ENCODE measurements at places on chromosomes 4 and X.

- no peak for DNase-seq
Measured at GRCh38 chr4:107800706-107801105, 24.0 kb upstream of the SGMS2 start.

- no peak for DNase-seq
Measured at GRCh38 chr4:122666527-122667245, 45.8 kb upstream of the IL21 start.

GRCh38 chr4:1579001-1579900, 104.9 kb downstream of the FAM53A start:
- DNase-seq = peak; percentile 85

DNA sequence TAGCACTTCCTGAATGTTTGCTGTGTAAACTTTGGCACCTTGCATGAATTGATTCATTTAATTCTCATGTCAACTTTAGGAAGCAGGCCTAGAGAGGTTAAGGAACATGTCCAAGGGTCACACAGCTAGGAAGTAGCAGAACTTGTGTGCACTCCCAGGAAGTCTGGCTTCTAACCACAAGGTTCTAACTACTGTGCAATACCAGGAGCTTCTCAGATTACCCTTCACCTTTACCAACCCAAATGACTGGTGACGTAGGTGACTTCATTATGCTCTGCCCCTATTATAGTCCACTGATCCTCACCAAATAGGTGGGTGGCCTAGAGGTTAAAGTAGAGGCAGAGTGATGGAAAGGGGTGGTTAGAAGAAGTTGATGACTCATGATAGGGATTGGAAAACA, 14.4 kb downstream of the AR start:
- no peak for DNase-seq

- no peak for DNase-seq
Measured at GRCh38 chrX:41382714-41383645, 49.0 kb downstream of the DDX3X start.

- no peak for DNase-seq
Measured at GRCh38 chr4:116796022-116796421, 289.4 kb downstream of the TRAM1L1 start.

- DNase-seq = no peak
Measured at GRCh38 chr4:41294445-41295062, 37.8 kb downstream of the UCHL1 start.

GRCh38 chr4:40628888-40629287, 776 bp downstream of the RBM47 start:
- DNase-seq = no peak

- no peak for DNase-seq
Measured at GRCh38 chrX:24081661-24082154, 27.0 kb downstream of the EIF2S3 start.

- no peak for DNase-seq
Measured at GRCh38 chr4:156829201-156829873, 142.3 kb downstream of the PDGFC start.

DNA sequence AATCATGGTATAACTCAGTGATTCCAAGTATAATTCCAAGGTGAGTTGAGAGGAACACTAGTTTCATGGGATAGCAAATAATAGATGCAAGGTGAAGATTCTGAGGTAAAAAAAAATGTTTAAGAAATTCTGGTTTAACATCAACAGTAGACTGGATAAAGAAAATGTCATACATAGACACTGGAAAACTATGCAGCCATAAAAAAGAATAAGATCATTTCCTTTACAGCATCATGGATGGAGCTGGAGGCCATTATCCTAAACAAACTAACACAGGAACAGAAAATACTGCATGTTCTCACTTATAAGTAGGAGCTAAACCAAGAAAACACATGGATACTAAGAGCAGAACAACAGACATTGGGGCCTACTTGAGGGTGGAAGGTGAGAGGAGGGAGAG, 54.6 kb upstream of the LEF1 start:
- no peak for DNase-seq

- no peak for DNase-seq
Measured at GRCh38 chr4:159229164-159229563, 126.3 kb downstream of the RAPGEF2 start.

DNA sequence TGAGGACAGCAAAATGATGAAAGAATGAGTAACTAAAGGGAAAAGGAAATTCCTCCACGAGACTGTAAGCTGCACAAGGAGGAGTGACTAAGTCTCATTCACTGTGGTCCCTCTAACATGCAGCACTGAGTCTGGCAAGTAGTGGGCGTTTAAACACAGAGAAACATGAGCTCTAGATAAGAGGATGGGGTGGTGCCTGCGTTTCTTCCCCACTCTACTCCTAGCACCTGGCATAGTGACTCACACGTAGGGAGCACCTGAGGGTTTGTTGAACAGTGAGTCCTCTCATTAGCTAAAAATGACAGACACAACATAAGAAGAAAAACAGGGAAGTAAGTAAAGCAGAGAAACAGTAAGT, 105.8 kb upstream of the CBR4 start:
- no peak for DNase-seq

- DNase-seq = no peak
Measured at GRCh38 chrX:103794119-103794518, 17.5 kb downstream of the PLP1 start.

DNA sequence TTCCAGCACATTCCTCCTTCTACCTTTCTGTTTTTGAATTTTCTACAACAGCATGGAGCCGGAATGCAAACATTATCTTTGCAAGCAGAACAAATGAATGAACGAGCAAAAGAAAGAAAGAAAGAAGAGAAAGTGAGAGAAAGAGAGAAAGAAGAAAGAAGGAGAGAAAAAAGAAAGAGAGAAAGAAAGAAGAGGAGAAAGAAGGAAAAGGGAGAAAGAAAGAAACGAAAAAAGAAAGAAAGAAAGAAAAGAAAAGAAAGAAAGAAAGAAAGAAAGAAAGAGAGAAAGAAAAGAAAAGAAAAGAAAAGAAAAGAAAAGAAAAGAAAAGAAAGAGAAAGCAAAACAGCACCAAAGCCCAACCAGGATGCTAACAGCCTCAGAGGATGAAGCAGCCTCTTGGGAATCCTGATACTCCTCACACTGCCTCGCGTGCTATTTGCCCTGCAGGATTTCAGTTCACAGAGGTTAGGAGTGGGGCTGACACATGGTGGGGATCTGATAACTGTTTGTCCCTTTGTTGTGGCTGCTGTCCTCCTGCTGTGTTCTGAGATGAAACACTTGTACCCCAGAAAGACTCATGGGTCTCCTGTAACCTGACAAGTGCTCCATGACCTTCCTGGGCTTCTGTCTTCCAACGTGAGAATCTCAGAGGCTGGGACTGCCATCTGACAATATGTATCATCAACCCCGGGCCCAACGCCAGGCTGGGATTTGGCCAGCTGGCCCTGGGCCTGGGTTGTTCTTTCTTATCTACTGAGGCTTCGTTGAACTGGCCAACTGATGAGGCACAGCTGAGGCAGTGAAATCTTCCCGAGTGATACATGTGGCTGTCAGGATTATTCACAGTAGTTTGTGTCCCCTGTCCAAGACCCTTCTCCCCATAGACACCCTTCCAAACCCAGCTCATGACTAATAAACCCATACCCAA, 61.0 kb downstream of the SEPSECS start:
- DNase-seq = no peak

DNA sequence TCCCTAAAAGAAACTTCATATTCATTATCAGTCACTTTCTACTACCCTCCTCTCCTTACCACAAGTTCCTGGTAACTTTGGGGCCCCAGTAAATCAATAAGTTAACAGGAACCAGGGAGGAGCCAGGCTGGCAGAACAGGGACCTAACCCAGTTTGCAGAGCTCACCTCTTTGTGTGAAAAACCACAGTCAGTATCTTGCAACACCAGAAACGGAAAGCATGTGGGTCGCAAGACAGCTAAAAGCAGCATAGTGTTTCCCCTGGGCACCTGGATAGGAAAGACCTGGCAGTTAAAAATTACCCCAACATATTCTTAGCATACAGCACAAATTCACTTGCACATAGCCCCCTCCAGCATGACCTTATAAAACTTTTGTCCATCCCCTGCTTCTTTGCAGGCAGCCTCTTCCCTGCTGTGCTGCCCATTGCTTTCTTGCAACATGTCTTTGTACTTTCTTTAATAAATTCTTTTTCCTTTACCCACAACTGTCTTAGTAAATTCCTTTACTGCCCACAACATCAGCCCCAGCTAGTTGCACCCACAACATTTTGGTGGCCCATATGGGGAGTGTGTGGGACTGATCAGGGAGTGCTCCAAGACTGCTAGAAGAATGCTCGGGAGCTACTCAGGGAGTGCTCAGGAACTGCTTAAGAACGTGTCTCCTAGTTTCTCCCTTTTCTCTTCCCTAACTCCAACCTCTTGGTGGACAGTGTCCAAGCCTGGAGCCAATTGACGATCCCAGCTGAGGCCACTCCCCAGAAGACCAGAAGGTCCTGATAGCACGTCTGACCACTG, 83.4 kb downstream of the MSN start:
- peak; percentile 16 for DNase-seq

- DNase-seq = no peak
Measured at GRCh38 chr4:141079393-141079930, 53.8 kb downstream of the RNF150 start.

DNA sequence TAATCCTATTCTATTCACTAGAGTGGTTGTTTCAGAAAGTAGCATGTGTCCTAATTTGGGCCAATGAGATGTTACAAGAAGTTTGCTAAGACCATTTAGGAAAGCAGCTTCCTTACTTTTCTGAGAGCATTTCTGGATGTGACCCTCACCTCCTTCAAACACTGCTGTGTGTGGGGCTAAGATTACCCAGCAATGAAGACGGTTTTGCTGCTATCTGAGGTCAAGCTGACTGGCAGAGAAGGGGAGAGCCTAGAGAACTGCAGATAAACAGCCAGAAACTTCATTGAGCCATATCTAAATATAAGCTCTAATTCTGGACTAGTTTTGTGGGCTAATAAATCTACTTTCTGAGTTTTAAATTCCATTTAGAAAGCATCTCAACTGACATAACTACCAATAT, 36.4 kb downstream of the ZAR1 start:
- DNase-seq = no peak

DNA sequence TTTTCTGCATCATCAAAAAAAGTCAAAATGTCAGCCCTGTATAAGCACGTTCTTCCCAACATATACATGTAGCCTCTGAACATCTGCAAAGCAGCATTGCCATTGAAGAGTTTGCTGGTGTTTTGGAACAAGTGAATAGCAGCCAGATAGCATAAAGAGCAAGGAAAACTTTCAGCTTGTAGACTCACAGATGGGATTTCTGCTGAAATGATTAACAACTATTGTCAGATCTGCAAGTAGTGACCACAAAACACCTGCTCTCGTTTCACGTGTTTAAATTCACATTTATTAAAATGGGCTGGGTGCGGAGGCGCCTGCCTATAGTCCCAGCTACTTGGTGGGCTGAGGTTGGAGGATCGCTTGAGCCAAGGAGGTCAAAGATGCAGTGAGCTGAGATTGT, 123.7 kb downstream of the SPRY1 start:
- DNase-seq = no peak

GRCh38 chrX:39602195-39602594, 495.6 kb downstream of the BCOR start:
- DNase-seq = no peak

DNA sequence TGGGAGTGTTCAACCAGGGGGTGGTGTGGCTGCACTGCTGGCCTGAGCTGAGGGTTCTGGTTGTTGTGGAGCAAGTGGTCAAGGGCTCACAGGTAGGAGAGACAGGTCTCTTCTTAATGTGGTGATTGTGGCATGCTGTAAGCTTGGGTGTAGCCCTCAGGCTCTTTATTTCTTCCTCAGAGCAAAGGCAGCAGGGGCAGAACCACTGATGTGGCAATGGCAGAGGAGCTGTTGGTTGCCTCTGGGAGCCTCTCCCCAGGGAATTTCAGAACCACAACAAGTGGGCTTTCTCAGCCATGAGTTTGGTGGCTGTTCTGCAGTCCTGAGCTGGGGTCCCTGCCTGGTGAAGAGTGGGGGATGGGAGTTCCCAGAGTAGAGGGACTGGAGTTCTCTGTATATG, 1017.2 kb downstream of the SH3BGRL start:
- no peak for DNase-seq

- no peak for DNase-seq
Measured at GRCh38 chr4:5435201-5435600, 273.2 kb downstream of the EVC2 start.

DNA sequence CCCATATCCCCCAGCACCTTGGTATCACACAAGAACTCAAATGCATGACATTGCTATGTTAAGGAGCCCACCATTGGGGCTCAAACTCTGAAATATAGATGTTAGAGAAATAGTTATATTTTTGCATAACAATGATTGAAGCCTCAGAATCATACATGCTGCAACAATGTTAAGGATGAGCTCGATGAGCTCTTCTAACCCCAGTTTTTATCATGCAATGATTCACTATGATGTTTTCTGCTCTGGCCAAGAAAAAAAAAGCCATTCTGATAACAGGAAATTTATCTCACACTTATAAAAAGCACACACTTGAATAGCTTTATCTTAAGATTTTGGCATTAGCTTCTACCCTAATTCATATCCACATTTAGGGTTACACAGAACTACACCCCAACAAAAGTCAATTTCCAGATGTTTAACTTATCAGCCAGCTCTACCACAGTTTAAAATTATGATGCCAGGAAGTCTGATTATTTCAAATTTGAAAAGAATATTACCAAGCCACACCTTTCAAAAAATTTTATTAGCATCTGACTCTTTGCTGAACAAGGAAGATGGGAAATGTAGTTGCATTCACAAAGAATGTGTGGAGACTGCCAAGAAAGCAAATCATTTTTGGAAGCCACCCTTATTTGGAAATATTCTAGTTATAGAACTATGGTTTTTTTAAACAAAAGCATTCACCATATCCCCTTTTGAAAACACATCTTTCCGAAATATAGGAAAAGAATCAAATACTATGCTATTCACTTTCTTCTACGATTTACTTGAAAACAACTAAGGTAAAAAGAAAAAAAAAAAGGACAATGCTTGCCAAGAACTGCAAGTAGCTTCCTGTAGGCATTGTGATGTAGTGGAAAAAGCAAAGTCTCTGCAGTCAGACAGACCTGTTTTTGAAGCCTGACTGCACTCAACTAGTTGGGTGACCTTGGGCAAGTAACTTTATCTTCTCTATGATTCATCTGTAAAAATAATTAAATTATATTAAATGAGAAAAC, 100.8 kb upstream of the PLS3 start:
- no peak for DNase-seq

GRCh38 chr4:96146686-96147085, 306.8 kb downstream of the PDHA2 start:
- DNase-seq = no peak

GRCh38 chr4:176400816-176401461, 81.2 kb downstream of the SPCS3 start:
- no peak for DNase-seq

DNA sequence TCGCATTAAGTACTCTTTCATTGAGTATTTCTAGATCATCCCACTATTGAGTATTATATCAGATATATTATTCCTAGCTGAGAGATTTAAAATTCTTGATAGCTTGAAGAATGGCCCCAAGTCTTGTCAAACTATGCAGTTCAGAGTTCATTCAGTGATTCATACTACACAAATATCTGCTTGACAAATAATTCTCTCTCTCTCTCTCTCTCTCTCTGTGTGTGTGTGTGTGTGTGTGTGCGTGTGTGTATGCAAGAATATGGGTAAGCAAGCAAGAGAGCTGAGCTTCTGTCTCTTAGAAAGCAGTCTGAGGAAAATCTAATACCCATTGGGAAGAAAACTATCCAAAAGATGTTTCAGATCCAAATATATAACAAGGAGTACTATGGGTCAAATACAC, 142.0 kb downstream of the SLC10A7 start:
- DNase-seq = no peak
